ENCODE measurements at places on chromosomes 2 and 18. TPM values are rescaled to one million over a fixed set of nuclear protein-coding genes. Genes with fewer than 3 reads are reported as not detected.

- no peak overlapping the region for H3K27ac ChIP-seq
- DNase-seq, result no peak
- no peaks in the 10 kb centered on the region for H3K4me1 ChIP-seq
- H3K27me3 ChIP-seq, result peaks cover 33% of the 10 kb centered on the region
Observed at GRCh38 chr18:80233201-80233835, 14.0 kb downstream of the PARD6G start.

Gene VWA3B
- not detected for total RNA-seq

GRCh38 chr2:35082072-35082471, 1273.5 kb upstream of the CRIM1 start:
- H3K36me3 ChIP-seq, result no peaks in the 10 kb centered on the region
- H3K4me1 ChIP-seq, result no peaks in the 10 kb centered on the region
- H3K27me3 ChIP-seq, result no peaks in the 10 kb centered on the region
- DNase-seq, result no peak
- no peak overlapping the region for H3K27ac ChIP-seq
- H3K4me3 ChIP-seq, result no peak overlapping the region

GRCh38 chr18:62386601-62387000, 61.5 kb downstream of the TNFRSF11A start:
- H3K4me1 ChIP-seq, result no peaks in the 10 kb centered on the region
- H3K27me3 ChIP-seq, result peaks cover 17% of the 10 kb centered on the region
- H3K27ac ChIP-seq, result no peak overlapping the region

DNA sequence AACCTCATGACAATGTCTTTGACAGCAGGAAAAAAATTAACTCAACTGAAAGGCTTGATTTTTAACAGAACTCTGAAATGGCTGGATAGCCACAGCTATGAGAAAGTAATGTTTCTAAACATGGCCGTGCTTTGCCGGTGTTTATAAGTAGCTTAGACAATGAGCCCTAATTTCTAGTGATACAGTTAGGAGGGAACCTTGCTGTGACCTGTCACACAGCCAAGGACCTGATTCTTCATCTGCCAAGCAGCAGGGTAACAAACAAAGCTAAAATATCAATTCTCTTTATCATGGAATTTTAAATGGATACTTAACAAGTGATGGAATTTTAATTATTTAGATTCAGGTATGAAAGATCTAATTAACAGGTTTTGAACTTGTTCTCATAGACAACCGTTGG, 24.3 kb upstream of the DYNC2LI1 start:
- no peak overlapping the region for H3K4me3 ChIP-seq
- no peak for DNase-seq
- H3K4me1 ChIP-seq, result no peaks in the 10 kb centered on the region

Gene EVX2
- not detected for total RNA-seq

Gene UGT1A10
- not detected for total RNA-seq
